Nasal cavity respiratory epithelium epithelial cell of viscerocranial mucosa (primary cell): ENCODE measurements at places on chromosomes 3 and 15. TPM values are rescaled to one million over a fixed set of nuclear protein-coding genes. Genes with fewer than 3 reads are reported as not detected.

The THBS1 gene
- 231 and 276 TPM in 2 replicates for total RNA-seq

The CTXND1 gene
- total RNA-seq: not detected in 2 replicates

The HIGD2B gene
- total RNA-seq: not detected in 2 replicates

The ZDHHC3 gene
- 53.7 and 98.7 TPM in 2 replicates for total RNA-seq

The NRG4 gene
- 0.85 TPM in 1 of 2 replicates, not detected in the other for total RNA-seq

The TMEM207 gene
- not detected in 2 replicates for total RNA-seq

The MELTF gene
- total RNA-seq: 1.0 and 24.5 TPM in 2 replicates

The CELF6 gene
- 0.21 TPM in 1 of 2 replicates, not detected in the other for total RNA-seq

The TRH gene
- not detected in 2 replicates for total RNA-seq

The CFAP161 gene
- under 0.01 and 0.07 TPM in 2 replicates for total RNA-seq

The MEX3B gene
- 0.34 and 2.3 TPM in 2 replicates for total RNA-seq

The HTR3D gene
- not detected in 2 replicates for total RNA-seq

The DAZL gene
- not detected in 2 replicates for total RNA-seq

The FAM227B gene
- 2.7 and 5.5 TPM in 2 replicates for total RNA-seq

The STARD5 gene
- 5.1 and 13.6 TPM in 2 replicates for total RNA-seq
